ENCODE measurements at places on chromosomes 7 and 10.

- no peak for DNase-seq
Measured at GRCh38 chr7:17147409-17147808, 151.0 kb upstream of the AHR start.

DNA sequence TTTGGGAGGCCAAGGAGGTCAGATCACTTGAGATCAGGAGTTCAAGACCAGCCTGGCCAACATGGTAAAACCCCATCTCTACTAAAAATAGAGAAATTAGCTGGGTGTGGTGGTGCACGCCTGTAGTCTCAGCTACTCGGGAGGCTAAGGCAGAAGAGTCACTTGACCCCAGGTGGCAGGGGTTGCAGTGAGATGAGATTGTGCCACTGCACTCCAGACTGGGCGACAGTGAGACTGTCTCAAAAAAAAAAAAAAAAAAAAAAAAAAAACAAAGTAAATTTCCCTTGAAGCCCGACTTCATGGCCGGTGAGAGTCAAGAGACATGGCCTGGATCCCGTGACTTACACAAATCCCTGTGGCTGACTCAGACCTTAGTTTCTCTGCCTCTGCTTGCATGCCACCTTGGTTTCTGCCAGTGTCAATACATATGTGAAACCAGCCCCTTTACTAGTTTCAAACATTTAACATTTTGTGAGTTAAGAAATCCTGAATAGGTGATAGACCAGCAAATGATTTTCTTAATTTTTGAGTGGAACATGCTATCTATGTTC, 62.8 kb downstream of the ZEB1 start:
- no peak for DNase-seq

- no peak for DNase-seq
Measured at GRCh38 chr7:2923886-2924574, 79.9 kb upstream of the GNA12 start.

DNA sequence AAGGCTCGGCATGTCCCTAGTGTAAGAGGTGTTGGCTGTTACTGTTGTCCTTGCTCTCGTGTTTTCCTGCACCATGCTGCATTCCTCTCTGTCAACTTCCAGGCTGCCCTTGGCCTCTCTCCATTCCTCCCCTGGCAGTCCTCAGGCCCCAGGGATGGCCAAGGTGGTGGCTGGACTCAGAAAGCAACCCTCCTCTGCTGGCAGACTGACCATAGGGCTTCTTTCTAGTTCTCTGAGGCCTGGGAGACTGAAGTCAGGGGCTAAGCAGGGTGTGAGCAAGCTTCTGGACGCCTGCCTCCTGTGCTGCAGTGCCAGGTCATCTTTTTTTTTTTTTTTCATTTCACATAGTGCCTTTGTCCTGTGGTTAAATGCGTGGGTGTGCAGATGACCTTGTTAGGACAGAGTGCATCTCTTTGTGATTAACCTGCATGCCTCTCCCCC, 72.0 kb downstream of the GOLGA7B start:
- DNase-seq: no peak

DNA sequence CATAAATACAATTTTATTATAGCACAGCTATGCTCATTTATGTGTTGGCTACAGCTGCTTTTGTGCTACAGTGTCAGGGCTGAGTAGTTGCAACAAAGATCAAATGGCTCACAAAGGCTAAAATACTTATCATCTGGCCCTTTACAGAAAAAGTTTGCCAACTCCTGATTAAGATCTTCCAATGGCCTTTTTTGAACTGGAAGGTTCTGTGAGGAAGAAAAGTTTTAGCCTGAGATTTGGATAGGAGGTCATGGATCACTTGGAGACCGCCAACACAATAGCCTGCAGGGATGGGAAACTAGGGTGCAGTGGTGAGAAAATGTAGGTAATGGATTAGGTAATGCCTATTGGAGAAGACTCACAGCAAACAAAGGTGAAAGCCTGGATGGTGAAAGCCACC, 169.8 kb downstream of the NOC3L start:
- peak; percentile 6 for DNase-seq

DNA sequence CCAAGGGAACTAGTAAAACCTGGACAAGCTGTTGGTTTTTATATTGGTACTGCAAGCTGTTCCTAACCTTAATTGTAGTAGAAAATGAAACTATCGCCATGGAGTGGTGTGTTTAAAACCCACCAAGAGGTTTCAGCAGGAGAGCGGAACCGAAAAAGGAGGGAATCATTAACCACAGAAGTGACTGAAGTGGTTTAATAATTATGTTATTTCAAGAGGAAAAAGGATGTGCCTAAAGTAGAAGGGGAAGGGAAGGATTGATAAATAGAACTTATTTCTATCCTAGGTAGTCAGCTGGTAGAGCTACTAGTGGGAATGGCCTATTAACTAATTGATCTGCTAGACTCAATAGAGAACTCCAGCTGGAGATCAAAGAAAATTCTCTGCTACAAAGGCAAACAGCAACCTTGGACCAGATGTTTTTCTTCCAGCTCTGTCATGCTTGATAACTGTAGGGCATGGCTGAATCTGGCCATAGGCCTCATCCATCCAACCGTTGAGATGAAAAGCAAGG, 91.8 kb downstream of the BAMBI start:
- no peak for DNase-seq

- DNase-seq: no peak
Measured at GRCh38 chr10:122140461-122140902, 130.6 kb upstream of the BTBD16 start.

DNA sequence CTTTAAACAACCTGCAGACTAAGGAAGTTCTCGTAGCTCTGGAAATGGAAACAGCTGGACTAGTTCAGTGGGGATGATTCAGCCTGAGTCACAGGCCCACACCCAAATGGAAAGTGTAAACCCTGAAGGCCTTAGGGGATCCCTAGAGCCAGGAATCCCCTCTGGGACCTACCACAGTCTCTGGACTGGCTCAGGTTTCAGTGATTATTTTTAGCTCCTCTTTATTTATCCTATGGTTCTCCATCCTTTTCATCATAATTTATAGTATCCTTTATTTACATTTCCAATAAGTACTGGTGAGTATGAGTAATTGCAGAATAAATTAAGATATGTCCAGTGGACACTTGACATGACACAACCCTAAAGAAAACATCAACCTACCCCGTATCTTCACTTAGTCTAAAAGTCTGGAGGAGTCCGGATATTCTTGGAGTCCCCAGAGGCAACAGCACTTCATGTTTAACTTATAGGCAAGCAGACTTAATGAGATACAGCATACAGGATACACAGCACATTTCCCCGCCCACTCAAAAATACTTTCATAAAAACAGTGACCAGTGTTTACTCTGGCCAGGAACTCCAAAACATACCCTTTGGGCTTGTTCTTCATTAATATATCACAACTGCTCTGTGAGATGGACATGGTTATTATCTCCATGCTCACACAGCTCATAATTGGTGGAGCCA, 28.4 kb upstream of the SEMA3E start:
- DNase-seq: peak; percentile 89

DNA sequence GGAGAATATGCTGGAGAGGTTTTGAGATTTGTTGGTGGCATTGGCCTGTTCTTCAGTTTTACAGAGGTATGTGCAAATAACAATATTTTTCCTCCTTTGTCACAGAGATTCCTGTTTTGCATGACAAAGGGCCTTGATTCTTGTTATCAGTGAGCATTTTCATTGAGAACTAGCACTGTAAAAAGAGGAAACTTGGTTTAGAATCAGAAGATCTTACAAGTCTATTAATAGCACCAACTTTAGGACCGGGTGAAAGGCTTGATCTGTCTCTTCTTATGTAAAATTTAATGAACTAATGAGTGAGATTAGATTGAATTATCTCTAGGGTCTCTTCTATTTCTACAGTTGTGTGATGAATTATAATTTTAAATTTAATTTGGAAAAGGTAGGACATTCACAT, 25.5 kb downstream of the TSPAN13 start:
- DNase-seq: no peak

DNA sequence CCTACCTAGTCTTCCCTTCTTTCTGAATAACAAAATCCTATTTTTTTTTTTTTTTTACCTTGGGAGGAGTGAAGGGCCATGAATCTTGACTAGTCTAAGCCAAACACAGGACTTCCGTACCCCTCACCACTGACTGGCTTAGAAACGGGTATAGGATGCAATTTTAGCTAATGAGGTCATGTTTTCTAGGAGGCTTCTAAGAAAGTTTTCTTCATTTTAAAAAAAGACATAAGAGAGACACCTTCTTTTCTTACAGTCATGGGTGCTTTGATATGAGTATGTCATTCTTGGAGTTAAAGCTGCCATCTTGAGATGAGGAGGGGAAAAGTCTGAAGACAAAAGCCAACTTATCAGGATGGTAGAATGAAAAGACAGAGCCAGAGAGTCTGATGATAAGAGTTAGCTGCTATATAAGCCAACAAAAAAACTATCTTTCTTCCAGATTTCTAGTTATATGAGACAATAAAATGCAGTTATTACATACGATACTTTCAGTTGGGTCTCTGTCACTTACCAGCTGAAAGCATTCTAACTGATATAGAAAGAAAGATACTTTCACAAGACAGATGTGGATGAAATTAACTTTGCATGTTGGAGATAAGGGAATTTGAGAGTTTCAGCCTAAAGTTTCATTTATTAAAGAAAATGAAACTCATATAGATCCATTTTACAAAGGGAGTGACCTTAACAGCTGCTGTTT, 34.0 kb downstream of the ZNF438 start:
- no peak for DNase-seq

GRCh38 chr10:82072124-82072523, 197.1 kb downstream of the NRG3 start:
- DNase-seq: no peak

DNA sequence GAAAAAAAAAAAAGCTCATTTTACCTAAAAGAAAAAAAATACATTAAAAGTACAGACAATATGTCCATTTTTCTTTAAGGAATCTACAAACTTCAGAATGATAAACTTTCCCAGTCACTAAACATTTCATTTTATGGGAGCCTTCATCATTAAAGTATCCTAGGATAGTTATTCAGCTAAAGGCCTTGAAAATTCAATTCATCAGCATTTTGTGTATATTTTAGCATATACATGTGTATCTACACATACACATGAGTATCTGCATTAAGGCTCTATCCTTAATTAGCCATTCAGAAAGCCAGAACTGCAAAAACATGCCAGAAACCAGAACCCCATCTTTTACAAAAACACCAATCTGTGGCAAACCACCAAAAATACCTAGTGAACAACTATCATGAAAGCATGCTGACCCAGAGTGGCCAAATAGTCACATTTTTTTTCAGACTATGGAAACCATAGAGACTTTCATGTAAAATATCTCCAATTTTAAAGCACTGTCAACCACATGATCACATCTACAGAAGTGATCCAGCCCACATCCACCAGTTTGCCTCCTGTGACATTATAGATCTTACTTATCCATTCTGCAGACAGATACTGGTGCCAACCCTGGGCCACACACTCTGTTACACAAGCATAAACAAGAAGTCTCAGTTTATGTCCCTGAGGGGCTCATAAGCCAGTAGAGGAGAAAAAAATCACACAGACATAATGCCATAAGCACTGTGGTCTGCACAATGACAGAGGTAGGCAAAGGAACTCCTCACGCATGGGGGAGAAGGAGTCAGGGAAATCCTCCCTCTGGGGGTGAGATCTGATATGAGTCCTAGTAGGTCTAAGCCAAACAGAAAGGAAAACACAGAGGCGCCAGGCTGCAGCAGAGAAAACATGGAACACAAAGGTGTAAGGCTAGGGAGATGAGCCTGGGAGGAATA, 79.2 kb downstream of the SRPK2 start:
- no peak for DNase-seq

DNA sequence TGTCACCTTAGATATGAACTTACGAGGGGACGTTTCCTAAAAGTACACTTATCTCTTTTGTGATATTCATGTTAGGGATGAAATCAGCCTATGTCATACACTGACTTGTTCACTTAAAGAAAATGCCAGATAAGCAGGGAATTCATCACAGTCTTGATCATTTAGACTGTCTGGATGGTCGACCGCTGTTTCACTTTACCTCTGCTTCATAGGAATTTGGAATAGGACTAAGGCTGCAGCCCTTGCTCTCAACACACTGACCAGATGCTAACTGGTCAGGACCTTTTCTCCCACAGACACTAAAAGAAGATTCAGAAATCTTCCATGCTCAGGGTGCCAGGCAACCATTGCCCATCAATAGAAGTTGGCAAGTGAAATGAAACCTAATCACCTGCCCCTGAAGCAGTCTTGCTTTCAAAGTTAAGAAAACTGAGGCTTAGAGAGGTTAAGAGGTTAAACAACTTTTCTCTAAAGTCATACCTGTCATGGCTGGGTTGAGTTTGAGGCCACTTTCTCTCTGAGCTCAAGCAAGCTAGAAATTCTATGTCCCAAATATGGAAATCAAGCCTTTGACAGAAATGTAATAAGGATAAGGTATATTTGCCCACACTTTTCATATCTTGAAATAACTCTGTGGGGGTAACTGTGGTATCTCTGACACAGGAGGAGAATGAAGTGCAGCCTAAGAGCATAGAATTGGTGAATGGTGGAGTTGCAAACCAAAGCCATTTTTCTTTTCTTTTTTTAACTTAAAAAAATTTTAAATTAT, 77.1 kb downstream of the MAP3K8 start:
- DNase-seq: no peak

- no peak for DNase-seq
Measured at GRCh38 chr10:491667-492424, 197.6 kb downstream of the DIP2C start.

DNA sequence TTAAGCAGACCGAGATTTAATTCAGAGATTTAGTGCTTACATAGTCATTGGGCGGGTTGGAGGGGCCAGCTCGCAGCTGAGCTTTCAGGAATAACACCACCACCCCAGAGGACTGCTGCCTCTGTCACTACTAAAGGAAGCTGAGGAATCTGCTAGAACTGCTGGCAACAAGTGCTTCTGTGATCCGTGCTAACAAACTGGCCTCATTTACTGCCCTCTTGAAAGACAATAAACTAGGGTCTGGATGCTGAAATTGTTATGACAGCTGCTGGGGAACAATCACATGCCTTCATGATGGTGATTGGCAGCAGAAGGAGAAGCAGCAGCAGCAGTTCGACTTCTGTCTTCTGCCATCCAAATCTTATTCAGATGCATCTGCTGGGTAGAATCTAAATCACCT, 285.5 kb upstream of the TAC1 start:
- no peak for DNase-seq

GRCh38 chr10:44293842-44294241, 91.1 kb downstream of the CXCL12 start:
- DNase-seq: no peak

DNA sequence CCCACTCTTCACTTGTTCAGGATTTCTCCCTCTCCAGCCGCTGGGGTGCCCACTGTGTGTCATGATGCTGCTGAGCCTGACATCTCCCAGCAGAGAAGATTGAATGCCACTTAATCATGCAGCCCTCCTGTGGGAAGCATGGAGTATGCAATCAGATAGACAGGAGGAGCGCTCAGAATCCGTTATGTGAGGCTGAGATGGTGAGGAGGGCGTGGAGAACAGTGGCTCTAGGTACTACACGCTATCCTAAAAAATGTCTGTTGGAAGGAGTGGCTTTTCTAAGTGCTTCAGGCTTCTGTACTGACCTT, 334.3 kb downstream of the LRMDA start:
- DNase-seq: no peak

DNA sequence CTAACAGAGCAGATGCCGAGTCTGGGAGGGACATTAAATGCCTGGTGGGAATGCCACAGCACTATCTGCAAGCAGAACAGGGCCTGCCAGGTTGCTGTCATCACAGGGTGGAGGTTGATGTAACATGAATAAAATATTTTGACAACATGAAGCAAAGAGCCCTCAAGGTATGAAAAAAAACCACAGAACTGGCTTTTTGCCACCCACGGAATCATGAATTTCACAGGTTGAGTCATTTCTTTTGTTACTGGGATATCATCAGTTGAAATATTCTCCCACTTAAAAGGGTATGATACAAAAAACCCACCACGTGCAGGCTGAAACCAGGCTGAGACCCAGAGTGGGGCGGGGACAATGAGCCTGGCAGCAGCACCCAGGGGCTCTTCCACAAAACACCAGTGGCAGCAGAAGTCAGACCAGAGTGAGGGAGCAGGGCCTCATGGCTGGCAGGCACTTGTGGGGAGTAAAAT, 220.1 kb downstream of the TNS3 start:
- DNase-seq: peak; percentile 94
